ENCODE measurements at places on chromosomes 3 and 15. TPM values are rescaled to one million over a fixed set of nuclear protein-coding genes. Genes with fewer than 3 reads are reported as not detected.

The MB21D2 gene
- polyA plus RNA-seq = 0.03 TPM

The ITPKA gene
- not detected for polyA plus RNA-seq

The RBP2 gene
- not detected for polyA plus RNA-seq

The C15orf62 gene
- 0.30 TPM for polyA plus RNA-seq

The ACKR4 gene
- polyA plus RNA-seq = 0.21 TPM

The SMAD6 gene
- 0.03 TPM for polyA plus RNA-seq

The CCNB2 gene
- polyA plus RNA-seq = 1.0 TPM
